ENCODE measurements at places on chromosomes 6 and 20. TPM values are rescaled to one million over a fixed set of nuclear protein-coding genes. Genes with fewer than 3 reads are reported as not detected.

Gene BPIFB4
- total RNA-seq = not detected

Gene TMC2
- not detected for total RNA-seq

Gene IRF4
- not detected for total RNA-seq

Gene ECT2L
- 0.13 TPM for total RNA-seq

DNA sequence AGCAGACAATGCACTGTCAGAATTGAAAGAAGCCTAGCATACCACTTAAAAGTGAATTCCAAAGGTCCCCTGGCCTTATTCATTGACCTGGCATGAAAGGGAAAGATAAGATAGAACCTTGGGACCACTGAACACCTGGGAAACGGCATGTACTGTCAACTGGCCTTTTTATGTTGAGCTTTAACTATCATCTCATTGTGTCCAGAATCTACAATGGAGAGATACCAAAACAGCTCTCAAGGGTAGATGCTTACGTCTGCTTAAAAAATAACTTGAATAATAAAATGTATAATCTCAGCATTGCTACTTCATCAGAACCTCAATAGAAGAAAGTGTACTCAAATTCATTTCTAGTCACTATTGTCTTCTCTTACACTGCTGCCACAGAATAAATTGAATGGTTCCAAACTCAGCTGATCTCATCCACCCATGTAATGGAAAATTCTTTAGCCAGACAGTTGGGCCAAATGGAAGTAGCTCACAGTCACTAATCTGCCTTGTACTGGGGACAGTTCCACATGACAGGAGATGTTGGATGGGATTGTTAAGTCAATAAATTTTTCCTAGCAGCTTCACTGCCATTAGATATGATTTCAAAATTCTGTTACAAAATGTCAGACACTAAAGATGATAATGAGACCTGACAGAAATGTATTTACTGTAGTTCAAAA, 93.8 kb downstream of the MLIP start:
- DNase-seq = no peak

DNA sequence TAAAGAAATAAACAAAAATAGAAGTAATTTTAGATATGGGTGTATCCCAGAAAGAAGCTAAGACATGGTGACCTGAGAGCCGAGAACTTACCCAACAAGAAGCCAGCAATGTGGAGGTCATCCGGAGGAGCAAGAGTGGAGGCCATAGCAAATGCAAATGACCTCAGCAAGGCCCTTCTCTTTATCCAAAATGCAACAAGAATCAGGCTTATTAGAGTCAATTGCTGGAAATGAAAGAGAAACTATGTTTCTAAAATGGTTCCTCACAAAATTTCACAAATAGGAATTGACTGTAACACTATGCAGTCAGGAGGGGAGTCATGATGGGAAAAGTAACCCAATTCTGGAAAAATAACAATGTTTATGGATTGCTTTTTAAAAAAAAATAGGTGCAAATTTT, 90.4 kb downstream of the TNFAIP3 start:
- DNase-seq = no peak

DNA sequence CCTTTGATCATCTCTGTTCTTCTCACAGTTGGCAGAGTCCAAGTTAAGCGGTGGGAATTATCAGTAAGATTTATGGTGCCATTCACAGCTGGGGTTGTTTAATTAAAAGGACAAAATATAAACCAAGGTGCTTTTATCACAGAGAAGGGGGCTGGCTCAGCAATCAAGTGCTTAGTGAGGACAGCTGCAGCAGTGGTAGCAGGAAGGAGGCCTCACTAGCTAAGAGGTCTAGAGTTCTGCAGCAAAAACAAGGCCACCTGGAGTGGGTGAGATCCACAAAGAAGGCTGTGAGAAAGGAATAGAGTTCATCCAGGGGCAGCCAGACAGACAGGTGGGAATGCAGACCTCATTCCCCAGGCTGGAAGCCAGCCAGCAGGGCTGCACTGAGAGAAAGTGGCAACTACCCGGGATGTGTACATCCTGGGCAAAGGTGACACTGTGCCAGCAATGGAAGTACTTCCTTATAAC, 37.1 kb downstream of the PIGU start:
- no peak for DNase-seq

GRCh38 chr6:164825386-164825785, 484.0 kb downstream of the C6orf118 start:
- peak; percentile 31 for DNase-seq

DNA sequence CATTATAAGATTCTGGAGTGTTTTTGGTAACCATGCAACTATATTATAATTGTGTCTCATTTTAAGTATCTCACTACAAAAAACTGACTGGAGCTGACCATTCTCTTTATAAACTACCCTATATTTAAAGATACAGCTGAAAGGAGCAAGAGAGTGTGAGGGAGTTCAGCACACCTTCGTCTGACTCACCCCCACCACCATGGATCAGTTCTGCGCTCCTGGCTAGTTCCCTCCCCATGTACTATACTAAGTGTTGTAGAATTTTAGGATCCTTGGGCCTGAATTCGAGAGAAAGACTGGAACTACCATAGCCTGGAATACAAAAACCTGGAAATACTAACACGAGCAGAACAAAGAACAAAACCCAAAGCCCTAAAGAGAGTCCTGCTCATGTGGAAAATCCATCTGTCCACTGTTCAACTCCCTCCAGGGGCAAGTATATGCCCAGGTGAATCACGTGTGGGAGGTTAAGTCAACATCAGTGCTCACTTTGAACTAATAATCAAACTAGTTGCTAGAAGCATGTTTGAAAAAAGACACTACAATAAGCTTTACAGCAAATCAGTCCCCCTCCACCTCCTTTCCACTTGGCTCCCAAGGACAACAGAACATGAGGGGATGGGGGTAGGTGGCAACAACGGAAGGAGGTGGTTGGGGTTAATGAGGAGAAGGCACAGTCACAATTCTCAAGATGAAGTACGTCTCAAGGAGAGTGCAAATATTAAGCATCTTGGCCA, 46.8 kb downstream of the ELOVL5 start:
- DNase-seq = peak; percentile 58
